ENCODE measurements at places on chromosomes 6 and 20. TPM values are rescaled to one million over a fixed set of nuclear protein-coding genes. Genes with fewer than 3 reads are reported as not detected.

The TMEM74B gene
- 1.3 TPM for polyA plus RNA-seq

The RAET1E gene
- 0.59 TPM for polyA plus RNA-seq

The FGD2 gene
- polyA plus RNA-seq, result 22.1 TPM

The OXT gene
- polyA plus RNA-seq, result 3.6 TPM

The SPO11 gene
- not detected for polyA plus RNA-seq

The GHRH gene
- 14.7 TPM for polyA plus RNA-seq

The FAM50B gene
- 11.2 TPM for polyA plus RNA-seq

The CYP21A2 gene
- polyA plus RNA-seq, result 15.7 TPM

The BCKDHB gene
- polyA plus RNA-seq, result 12.3 TPM

The MTO1 gene
- polyA plus RNA-seq, result 27.2 TPM

The HLA-DQB2 gene
- 12.2 TPM for polyA plus RNA-seq

The LY6G6F gene
- polyA plus RNA-seq, result not detected
